Esophagus muscularis mucosa (tissue), 4 donors: ENCODE measurements at places on chromosomes 2 and 18. TPM values are rescaled to one million over a fixed set of nuclear protein-coding genes. Genes with fewer than 3 reads are reported as not detected.

DNA sequence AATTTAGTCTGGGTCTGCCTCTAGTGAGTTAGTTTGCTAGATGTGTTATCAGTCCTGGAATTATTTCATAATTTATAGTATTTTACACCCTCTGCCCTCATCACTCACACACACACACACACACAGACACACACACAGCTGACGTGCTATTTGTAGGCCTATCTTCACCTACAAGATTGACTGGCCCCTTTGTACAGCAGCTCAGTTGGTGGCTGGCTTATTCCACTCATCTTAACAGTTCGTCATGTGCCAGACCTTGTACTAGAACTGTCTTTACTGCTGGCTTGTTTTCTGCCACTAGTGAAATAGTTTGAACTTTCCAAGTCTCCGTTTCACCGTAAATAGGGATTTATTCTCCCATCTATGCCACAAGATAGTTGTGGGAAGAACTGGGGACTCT is 21.3 kb downstream of the CENPO start:
- no peaks in the 10 kb centered on the region for H3K27me3 ChIP-seq
- no peak for DNase-seq
- H3K36me3 ChIP-seq: peaks cover 12% of the 10 kb centered on the region
- H3K4me1 ChIP-seq: no peaks in the 10 kb centered on the region

DNA sequence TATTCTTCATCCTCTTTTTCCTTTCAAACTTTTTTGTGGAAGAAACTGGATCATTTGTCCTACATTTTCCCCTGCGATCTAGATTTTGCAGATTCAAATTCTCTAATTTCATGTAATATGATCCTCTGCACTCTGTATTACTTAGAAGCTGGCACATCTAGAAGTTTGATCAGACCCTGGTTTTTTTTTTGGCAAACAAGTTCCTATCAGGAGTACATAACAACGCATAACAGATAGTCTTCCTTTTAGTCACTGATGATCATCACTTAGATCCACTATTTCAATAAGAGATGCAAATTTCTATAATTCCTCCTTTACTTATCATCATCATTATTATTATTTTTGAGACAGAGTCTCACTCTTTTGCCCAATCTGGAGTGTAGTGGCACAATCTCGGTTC is 117.1 kb downstream of the CDH2 start:
- DNase-seq: no peak
- no peak overlapping the region for H3K27ac ChIP-seq
- no peaks in the 10 kb centered on the region for H3K36me3 ChIP-seq
- H3K27me3 ChIP-seq: no peaks in the 10 kb centered on the region
- H3K4me3 ChIP-seq: no peak overlapping the region

DNA sequence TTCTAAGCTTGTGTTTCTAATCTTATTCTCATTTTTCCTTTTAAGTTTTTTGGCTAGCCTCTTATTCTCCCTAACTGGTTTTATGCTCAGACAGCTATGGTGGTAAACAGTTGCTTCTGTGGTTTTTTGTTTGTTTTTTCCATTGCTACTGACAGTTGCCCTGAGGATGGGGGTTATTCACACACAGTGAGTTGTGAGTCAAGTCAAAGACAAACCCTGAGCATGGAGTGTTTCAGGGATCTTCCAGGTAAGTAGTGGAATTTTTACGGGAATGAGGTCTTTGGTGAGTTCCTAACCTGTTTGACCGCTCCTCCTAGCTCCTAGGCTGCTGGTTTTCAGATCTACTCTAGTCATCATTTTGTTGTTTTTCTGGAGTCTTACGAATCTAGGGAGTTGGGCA is 162.8 kb downstream of the ZNF407 start:
- no peaks in the 10 kb centered on the region for H3K36me3 ChIP-seq
- H3K4me3 ChIP-seq: no peak overlapping the region
- no peak for DNase-seq
- H3K27ac ChIP-seq: no peak overlapping the region
- H3K4me1 ChIP-seq: no peaks in the 10 kb centered on the region

- peaks cover 54% of the 10 kb centered on the region for H3K36me3 ChIP-seq
- DNase-seq: no peak
- H3K27ac ChIP-seq: no peak overlapping the region
- no peak overlapping the region for H3K4me3 ChIP-seq
Measured at GRCh38 chr2:111128096-111128495, 7.4 kb downstream of the BCL2L11 start.

DNA sequence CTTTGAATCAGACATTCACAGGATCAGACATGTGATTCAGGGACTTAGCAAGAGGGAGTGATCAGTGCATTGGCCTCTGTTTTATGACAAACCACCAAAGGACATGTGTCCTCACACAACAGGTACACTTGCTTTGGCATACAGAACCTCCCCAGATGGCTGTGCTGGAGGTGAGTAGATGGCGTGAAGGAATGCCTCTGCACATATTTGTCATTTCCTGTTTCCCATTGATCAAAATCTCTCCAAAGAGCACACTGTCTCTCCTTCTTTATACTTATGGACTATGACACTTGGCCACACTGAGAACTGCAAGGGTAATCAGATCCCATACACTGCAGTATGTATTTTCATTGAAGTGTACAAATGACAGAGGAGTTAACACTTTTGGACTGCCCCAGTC is 927.6 kb downstream of the TSN start:
- no peaks in the 10 kb centered on the region for H3K27me3 ChIP-seq
- H3K4me1 ChIP-seq: no peaks in the 10 kb centered on the region
- no peaks in the 10 kb centered on the region for H3K36me3 ChIP-seq
- H3K27ac ChIP-seq: no peak overlapping the region

CXCR1 gene
- total RNA-seq: 4.0 TPM

ABCB11 gene
- not detected for total RNA-seq

CYTIP gene
- total RNA-seq: 3.3 TPM

DNA sequence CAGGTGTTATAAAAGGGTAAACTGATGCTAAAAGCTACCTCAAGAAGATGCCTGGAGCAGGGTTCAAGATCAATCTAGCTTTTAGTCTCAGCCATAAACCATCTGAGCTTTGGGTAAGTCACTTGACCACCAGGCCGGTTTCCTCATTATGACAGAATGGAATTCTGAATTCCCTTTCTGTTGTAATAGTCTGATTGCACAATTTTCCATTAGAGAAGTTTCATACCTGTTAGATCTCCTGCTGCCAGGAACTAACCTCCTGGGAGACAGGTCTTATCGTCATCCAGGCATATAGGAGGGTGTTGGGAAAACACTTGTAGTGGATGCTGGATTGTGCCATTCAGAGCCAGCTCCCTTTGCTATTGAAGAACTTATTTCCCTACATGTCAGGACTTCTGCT is 272.5 kb downstream of the TDRD15 start:
- DNase-seq: no peak
- H3K27ac ChIP-seq: no peak overlapping the region
- H3K4me3 ChIP-seq: no peak overlapping the region
- H3K27me3 ChIP-seq: no peaks in the 10 kb centered on the region
- H3K4me1 ChIP-seq: no peaks in the 10 kb centered on the region

- no peak overlapping the region for H3K27ac ChIP-seq
- no peak for DNase-seq
- H3K36me3 ChIP-seq: no peaks in the 10 kb centered on the region
- no peaks in the 10 kb centered on the region for H3K27me3 ChIP-seq
- no peak overlapping the region for H3K4me3 ChIP-seq
- no peaks in the 10 kb centered on the region for H3K4me1 ChIP-seq
Measured at GRCh38 chr2:126227250-126227649, 428.7 kb upstream of the GYPC start.

GRCh38 chr18:9982711-9983110 is 68.9 kb downstream of the VAPA start:
- H3K27me3 ChIP-seq: no peaks in the 10 kb centered on the region
- H3K27ac ChIP-seq: no peak overlapping the region
- H3K36me3 ChIP-seq: no peaks in the 10 kb centered on the region
- no peaks in the 10 kb centered on the region for H3K4me1 ChIP-seq
- no peak overlapping the region for H3K4me3 ChIP-seq
- peak; percentile 50 for DNase-seq

GRCh38 chr2:11855064-11855760 is 108.8 kb downstream of the LPIN1 start:
- no peaks in the 10 kb centered on the region for H3K27me3 ChIP-seq
- no peaks in the 10 kb centered on the region for H3K4me1 ChIP-seq
- DNase-seq: no peak
- no peaks in the 10 kb centered on the region for H3K36me3 ChIP-seq
- no peak overlapping the region for H3K27ac ChIP-seq
- H3K4me3 ChIP-seq: no peak overlapping the region

GRCh38 chr2:8343031-8343430 is 338.8 kb upstream of the ID2 start:
- DNase-seq: no peak
- no peaks in the 10 kb centered on the region for H3K36me3 ChIP-seq
- no peaks in the 10 kb centered on the region for H3K4me1 ChIP-seq
- H3K27ac ChIP-seq: no peak overlapping the region
- H3K4me3 ChIP-seq: no peak overlapping the region

- no peak overlapping the region for H3K4me3 ChIP-seq
- DNase-seq: peak; percentile 90
- H3K36me3 ChIP-seq: no peaks in the 10 kb centered on the region
- no peaks in the 10 kb centered on the region for H3K27me3 ChIP-seq
Measured at GRCh38 chr2:19536136-19536535, 177.7 kb upstream of the OSR1 start.

PLCD4 gene
- 2.6 TPM for total RNA-seq

DNA sequence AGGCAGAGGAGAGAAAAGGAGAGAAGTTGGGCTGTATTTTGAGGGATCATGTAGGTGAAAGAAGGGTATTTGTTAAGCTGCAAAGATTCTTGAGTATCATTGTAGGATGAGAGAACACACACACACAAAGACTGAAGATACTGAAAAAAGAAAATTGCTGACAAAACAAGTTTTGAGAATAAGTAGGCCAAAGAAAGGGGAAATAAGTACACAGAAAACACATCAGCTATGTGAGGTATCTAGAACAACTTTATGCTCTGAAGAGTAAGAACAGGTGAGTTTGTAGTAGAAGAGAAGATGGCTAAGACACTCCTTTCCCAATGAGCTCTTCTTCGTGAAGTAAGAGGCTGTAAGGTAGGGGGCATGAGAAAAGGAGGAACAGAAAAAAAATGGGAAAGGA is 28.2 kb downstream of the METTL8 start:
- no peak overlapping the region for H3K27ac ChIP-seq
- H3K36me3 ChIP-seq: no peaks in the 10 kb centered on the region
- peaks cover 13% of the 10 kb centered on the region for H3K4me1 ChIP-seq

DNA sequence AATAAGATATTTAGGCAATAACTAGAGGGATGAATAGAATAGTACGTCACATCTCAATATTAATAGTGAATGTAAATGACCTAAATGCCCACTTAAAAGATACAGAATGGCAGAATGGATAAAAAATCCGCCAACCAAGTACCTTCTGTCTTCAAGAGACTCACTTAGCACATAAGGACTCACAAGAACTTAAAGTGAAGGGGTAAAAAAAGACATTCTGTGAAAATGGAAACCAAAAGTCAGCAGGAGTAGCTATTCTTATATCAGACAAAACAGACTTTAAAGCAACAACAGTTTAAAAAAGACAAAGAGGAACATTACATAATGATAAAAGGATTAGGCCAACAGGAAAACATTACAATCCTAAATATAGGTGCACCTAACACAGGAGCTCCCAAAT is 56.7 kb upstream of the DSC1 start:
- H3K4me3 ChIP-seq: no peak overlapping the region
- no peak overlapping the region for H3K27ac ChIP-seq
- H3K36me3 ChIP-seq: no peaks in the 10 kb centered on the region
- no peaks in the 10 kb centered on the region for H3K27me3 ChIP-seq

- H3K27ac ChIP-seq: no peak overlapping the region
- no peak for DNase-seq
- H3K4me1 ChIP-seq: peaks cover 11% of the 10 kb centered on the region
- no peaks in the 10 kb centered on the region for H3K36me3 ChIP-seq
Measured at GRCh38 chr18:789397-789796, 22.6 kb downstream of the YES1 start.

GRCh38 chr2:37575780-37576179 is 95.7 kb downstream of the CDC42EP3 start:
- no peak for DNase-seq
- no peaks in the 10 kb centered on the region for H3K36me3 ChIP-seq
- H3K27me3 ChIP-seq: no peaks in the 10 kb centered on the region
- no peak overlapping the region for H3K4me3 ChIP-seq
- no peak overlapping the region for H3K27ac ChIP-seq

- H3K4me3 ChIP-seq: no peak overlapping the region
- H3K27ac ChIP-seq: peak overlapping the region; percentile 29
- no peaks in the 10 kb centered on the region for H3K4me1 ChIP-seq
- H3K36me3 ChIP-seq: no peaks in the 10 kb centered on the region
- no peaks in the 10 kb centered on the region for H3K27me3 ChIP-seq
Measured at GRCh38 chr18:22432657-22433137, 15.0 kb upstream of the CTAGE1 start.

ERFE gene
- 0.39 TPM for total RNA-seq

ZFAND2B gene
- 50.1 TPM for total RNA-seq

DNA sequence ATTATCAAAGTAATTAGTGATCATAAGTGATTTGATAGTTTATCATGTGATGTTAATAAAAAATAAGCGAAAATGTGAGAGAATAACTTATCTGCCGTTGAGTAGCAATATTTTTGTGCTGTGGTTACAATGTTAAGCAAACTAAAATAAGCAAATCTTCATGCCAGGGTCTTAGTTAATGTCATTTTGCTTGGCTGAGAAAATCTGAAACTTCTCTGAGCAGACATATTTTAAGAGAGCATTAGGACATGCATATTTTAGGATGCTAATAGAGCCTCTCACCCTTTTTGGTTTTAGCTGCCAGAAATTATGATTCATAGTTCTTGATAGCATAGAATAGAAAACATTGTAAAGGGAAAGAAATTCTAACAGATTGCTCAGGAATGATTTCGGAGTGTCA is 233.5 kb upstream of the ZEB2 start:
- no peaks in the 10 kb centered on the region for H3K36me3 ChIP-seq
- DNase-seq: no peak
- H3K27me3 ChIP-seq: no peaks in the 10 kb centered on the region
- no peak overlapping the region for H3K27ac ChIP-seq
- H3K4me3 ChIP-seq: no peak overlapping the region
- H3K4me1 ChIP-seq: no peaks in the 10 kb centered on the region

DNA sequence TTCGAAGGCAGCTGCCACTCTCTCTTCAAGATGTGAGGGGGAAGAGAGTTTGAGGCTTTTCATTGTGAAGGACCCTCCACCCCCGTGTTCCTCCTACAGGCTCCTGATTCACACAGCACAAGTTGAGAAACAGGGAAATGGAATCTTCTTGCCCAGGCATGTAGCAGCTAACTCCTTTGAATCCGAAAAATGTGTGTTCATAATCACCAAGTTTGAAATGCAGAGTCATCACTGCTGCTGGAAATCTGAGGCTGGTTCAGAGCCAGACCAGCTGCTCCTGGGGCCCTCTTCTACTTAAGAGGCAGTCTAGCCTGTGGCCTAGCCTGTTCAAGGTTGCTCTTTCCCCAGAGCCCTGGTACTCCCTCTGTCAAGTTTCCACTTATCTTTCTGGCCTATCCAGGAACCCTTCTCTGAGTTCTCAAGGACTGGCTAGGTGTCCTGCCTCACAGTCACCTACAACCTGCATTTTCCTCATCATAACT is 166.4 kb downstream of the TMEM247 start:
- DNase-seq: no peak
- no peak overlapping the region for H3K4me3 ChIP-seq
- H3K4me1 ChIP-seq: peaks cover 7% of the 10 kb centered on the region
- no peaks in the 10 kb centered on the region for H3K27me3 ChIP-seq
- no peaks in the 10 kb centered on the region for H3K36me3 ChIP-seq
